ENCODE measurements at places on chromosomes 5 and 9.

GRCh38 chr9:78296201-78296892 lies 578 bp upstream of the PSAT1 start:
- peak; percentile 63 for DNase-seq

DNA sequence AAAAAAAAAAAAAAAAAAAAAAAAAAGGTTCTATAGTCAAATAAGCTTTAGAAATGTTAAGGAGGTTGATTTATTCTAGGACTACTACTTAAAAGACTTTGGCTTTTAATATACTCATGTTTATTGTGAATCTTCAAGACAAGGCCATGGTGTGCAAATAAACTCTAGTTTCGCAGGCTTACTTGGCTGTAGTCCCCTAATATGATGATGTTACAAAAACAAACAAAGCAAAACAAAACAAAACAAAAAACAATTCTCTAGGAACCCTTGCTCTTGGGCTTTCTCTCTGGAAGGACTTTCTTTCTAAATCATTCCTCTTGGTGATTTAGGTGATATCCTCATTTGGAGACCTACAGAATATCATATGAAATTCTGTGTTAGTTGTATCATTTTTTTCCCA lies 172.0 kb downstream of the GDNF start:
- DNase-seq = no peak

- DNase-seq = no peak
These were observed 64.7 kb upstream of the TRPC7 start for GRCh38 chr5:136430081-136430480.

DNA sequence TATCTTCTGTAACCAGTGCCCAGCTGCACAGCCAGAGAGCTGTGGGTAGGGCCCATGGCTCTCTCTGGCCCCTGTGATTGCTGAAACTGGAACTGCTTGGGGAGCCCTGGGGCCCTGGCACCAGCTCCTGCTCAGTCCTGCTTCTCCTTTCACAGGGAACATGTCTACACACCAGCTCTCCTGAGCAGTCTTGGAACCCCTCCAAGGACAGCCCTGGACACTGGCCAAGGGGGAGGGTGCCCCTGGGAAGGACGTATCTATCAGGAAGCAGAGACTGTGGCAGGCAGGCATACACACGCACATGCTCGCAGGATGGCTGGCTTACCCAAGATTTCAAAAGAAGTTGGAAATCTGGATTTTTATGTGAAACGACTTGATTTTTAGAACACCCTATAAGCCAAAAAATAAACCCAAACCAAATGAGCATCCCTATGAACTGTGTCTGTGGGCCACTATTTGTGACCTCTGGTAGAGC lies 8.8 kb upstream of the TRAF1 start:
- DNase-seq = peak; percentile 86

DNA sequence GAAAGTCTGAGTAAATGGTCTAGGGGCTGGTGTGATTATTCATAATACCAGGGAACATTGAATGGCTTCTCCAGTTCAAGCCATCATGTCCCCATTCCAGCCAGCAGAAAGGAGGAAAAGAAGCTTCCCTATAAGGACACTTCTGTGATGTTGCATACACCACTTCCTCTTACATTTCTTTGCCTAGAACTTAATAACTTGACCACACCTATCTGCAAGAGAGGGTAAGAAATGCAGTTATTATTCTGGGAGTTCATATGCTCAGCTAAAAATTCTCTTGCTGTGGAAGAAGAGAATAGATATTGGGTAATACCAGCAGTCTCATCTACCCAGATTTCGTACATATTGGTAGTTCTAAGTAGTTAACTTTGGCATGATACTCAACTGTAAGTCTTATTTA lies 166.1 kb downstream of the SLC28A3 start:
- no peak for DNase-seq

DNA sequence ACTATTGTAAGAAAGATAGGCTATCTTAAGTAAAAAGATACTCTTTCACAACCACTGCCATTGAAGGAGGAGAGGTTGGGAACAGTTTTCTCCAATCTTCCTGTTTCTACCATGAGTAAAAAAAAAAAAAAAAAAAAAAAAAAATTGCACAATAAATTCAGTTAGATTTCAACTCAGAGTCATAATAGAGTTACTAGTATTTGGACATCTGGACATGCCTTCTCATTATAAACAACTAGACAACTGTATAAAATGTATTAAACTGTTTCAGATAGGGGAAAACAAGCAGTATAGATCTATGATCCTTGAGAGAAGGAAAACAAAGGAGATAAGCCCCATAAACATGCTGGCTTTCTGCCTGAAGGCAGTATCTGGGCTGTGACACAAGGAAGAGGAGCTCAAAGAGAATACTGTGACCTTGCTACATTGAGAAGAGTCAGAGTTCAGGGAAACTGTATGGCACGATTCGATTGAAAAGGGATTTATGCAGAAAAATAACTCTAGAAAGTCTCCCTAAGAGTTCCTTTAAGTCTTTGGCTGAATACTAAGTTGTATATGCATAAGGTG lies 249.2 kb upstream of the POU5F2 start:
- DNase-seq = no peak

GRCh38 chr9:131473198-131473885 lies 29.4 kb upstream of the POMT1 start:
- no peak for DNase-seq

DNA sequence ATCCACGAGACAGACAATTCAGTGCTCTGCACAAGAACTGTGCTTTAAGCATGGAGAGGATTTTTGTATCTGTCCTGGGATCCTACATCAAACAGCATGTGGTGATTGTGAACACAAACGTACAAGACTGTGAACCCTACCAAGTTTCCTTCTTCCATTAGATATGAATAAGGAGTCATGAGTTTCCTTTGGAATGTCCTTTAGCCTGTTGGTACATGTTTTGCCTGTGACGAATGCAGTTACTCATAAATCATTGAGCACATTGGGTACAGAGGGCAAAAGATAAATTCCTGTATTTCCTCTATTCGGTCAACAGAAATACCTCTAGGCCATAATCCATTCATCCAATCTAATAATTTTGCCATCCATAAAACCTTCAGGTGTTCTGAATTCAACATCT lies 61.5 kb downstream of the FXN start:
- DNase-seq = no peak

DNA sequence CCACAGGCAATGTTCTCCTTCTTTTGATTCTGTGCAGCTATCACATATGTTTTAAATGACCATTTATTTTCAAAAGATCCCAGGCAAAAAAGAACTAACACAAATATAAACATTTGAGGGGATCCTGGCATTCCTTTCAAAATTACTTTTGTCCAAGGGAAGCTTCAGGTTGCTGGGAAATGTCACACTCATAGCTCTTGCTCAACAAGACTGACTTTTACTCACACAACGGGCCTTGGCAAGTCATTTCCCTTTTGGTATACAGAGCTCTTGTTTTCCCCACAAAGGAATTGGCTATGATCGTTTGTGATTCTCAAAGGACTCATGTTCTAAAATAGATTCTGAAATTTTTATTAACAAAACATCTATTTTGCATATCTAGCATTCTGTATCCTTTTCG lies 4.5 kb upstream of the PALM2AKAP2 start:
- no peak for DNase-seq

DNA sequence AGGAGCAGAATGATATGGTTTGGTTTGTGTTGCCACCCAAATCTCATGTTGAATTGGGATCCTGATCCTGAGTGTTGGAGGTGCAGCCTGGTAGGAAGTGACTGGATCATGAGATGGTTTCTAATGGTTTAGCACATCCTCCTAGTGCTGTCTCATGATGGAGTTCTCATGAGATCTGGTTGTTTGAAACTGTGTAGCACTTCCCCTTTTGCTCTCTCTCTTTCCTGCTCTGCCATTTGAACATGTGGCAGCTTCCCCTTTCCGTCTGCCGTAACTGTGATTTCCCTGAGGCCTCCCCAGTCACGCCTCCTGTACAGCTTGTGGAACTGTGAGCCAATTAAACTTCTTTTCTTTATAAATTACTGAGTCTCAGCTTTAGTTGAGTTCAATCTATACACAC lies 756.8 kb upstream of the CDH6 start:
- peak; percentile 59 for DNase-seq

DNA sequence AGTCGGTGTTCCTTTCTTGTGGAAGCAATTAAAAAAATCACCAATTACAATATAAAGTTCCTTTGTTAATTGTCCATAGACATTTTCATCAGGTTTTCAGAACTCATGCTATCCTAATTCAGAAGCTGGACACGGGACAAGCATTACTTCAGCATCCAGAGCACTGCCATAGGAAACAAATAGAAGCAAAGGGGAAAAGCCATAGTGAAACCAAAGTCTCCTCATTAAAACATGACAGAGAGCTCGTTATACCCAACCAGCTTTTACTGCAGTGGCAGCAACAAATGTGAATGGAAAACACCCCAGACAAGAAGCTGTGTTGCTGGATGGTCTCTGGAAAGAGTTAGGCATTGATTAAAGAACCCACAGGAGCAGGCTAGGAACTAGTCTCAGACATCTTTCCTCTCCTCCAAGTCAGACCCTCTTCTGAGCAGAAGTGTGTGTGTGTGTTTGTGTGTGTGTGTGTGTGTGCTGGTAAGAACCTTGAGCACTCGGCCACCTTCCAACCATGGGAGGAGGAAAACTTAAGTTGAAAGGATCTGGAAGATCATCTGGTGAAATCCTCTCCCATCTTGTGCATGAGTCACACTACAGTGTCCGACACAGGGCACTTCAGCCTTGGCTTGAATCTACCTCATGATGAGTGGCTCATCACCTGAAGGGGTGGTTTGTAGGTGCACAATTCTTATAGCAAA lies 162.6 kb upstream of the ADAMTS16 start:
- DNase-seq = no peak

GRCh38 chr9:36928210-36928609 lies 105.9 kb downstream of the PAX5 start:
- DNase-seq = no peak

DNA sequence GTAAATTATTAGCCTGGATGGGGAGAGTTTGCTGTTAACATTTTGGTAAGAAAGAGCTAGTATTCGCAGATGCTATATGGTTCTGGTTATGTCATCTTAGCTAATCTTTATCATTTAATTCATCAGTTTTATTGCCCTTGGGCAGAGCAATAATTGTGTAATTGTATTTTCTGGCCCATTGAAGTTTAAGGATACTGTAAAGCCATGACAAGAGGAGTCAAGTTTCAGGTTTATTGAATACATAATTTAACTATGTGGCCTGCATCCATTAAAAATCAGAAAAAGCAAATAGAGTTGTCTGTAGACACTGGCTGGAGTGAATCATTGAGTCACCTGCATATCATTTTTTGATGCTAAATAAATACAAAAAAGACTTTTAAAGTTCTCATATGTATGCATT lies 255.8 kb downstream of the PRELID2 start:
- no peak for DNase-seq

DNA sequence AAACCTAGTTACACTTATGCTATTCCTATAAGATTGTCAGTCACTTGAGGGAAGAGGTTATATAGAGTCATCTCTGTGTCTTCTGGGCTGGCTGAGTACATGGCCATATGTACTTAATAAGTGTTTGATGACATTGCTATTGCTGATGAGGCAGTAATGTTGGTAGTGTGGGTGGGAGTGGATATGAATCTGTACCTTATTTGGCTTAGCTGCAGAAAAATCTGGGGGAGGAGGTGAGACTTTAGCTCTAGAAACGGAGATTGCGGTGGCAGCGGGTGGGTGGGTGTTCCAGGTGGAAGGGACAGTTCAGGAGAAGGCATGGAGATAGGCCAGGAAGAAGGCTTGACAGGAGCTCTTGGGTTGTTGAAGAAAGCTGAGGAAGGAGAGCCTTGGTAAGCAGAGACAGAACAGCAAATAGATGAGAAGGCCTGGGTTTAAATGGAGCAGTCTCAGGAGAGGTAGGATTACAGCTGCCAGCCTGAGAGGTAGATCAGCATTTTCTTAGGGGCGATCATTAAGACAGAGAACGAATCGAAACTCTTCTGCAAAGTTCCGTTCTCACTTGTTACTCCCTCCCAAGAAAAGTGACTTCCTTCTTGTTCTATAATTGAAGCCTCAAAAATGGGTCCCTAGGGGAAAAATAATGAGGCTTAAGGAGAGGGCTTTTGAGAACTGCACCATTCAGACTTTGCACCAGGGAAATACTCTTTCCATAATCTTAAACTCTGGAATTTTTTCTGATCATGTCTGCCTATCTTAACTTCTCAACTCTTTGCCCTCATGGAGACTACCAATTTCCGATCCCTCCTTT lies 160.5 kb downstream of the UNC13B start:
- no peak for DNase-seq

DNA sequence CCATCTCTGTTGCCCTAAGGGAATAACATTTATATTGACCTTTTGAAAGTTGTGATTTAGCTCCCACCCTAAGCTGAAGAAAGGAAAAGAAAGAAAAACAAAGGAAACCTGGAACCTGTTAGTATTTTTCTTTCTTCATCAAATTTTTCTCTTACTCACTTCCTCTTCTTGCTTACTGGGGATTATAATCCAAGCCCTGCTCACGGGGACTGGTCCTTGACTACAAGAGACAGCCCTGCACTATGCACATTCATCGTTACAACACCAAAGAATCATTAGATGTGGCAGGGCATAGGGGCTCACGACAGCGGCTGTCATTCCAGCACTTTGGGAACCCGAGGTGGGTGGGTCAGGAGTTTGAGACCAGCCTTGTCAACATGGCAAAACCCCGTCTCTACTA lies 37.8 kb upstream of the LPAR1 start:
- DNase-seq = no peak
